Activated T-cell treated with anti-CD3 and anti-CD28 coated beads, Interleukin-2, amount 50 U/mL, for 1 hour (primary cell): ENCODE measurements at places on chromosomes 6 and 20.

DNA sequence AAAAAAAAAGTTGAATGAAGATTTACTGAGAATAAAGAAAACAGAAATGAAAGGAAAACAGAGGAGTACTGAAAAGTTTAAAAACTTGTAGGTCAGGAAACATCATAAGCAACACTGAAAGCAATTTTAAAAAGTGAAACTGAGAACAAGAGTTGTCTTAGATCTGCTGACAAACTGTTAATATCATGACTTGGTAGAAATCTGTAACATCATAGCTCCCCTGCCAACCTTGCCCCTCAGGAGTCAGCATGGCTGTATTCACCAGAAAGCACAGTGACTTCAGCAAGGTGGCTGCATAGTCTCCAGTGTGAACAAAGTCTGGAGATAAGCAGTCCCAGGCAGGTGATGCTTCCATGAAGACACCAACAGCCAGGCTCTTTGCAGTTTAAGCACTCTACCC is 5.3 kb downstream of the NAA20 start:
- DNase-seq: no peak

- DNase-seq: no peak
Observed at GRCh38 chr6:149044528-149044927, 273.0 kb upstream of the TAB2 start.

DNA sequence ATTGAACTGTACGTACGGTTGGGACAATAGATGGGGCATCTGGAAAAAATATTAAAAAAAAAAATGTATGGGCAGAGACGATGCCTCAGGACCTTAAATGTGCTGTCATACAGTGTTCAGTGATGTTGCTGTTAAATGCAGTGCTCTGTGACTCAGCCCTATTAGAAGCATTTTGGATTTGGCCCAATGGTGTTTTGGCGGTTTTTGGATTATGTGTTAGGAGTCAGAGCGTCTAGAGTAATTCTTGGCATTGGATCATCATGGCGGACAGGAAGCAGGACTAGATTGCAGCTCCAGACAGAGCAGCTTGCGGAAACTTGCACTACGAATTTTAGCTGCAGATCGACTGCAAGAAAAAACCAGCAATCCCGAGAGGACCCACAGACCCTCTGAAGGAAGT is 280.0 kb downstream of the SOX4 start:
- no peak for DNase-seq

DNA sequence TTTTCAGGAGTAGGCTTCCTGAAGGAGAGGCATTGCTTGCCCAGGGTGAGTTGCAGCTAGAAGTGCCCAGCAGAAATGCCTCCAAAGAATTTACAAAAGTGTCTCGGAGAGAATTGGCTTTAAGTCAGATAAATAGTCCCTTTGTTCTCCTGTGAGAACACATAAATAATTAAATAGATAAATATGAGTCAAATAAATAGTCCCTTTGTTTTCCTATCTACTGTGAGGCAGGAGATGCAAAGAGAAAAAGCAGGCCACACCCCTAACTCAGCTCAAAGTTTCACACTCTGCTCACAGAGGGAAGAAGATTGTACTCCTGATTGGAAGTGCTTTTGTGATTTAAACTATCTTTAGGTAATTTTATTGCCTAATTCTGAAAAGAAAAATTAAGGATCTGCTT is 180.7 kb upstream of the PRSS16 start:
- DNase-seq: no peak

GRCh38 chr6:161251345-161251744 is 22.5 kb downstream of the AGPAT4 start:
- no peak for DNase-seq

DNA sequence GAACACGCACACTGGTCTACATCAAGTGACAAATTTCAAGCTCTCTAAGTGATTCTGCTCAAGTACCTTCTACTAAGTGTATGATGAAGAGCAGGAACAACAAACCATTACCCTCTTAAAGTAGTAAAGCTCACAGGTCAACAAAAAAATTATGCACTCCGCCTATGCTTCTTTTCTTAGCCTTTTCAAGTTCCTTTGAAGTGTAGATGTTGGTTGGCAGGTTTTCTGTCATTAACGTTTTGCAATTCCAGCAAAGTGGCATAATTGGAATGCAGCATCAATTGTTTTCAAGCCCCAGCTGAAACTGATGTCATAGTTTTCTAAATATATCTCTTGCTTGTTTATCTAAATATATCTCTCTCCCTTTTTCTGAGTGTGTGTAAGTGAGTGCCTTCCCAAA is 396.9 kb upstream of the EYS start:
- DNase-seq: no peak

DNA sequence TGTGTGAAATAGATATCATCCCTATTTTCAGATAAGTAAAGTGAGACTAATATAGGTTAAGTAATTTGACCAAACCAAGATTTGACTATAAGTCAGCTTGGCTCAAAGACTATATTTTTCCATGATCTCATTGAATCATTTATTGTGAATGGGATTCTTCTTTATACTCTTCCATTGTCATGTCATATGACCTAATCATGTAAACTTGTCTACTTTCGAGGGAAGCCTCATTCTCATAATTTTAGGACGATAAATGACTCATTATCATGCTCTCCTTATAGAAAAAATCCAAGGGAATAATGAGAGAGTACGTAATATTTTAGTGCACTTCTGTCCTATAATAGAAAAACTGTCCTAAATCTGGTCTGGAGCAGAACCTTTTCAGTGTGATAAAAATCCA is 40.9 kb upstream of the CCN6 start:
- DNase-seq: no peak

DNA sequence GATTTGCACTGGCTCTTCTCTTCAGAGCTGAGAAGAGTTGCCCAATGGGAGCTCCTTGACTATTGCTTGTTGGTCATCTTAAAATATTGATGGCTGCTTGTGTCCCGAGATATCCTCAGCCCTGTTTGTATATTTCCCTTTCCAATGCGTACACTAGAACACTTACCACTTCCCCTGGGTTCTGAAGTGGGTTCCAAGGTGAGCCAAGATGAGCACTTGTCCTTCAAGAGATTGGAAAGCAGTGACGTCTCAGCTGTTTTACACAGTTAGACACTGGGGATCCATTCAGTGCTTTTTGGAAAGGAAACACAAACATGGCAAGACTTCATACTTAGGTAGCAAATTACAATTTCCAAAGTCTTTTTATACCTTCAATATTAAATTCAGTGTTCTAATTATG is 716.4 kb upstream of the CITED2 start:
- no peak for DNase-seq

- DNase-seq: no peak
Observed at GRCh38 chr6:123821112-123821511, 17.4 kb downstream of the NKAIN2 start.

- no peak for DNase-seq
Observed at GRCh38 chr6:91633374-91634111, 1046.7 kb upstream of the MAP3K7 start.

DNA sequence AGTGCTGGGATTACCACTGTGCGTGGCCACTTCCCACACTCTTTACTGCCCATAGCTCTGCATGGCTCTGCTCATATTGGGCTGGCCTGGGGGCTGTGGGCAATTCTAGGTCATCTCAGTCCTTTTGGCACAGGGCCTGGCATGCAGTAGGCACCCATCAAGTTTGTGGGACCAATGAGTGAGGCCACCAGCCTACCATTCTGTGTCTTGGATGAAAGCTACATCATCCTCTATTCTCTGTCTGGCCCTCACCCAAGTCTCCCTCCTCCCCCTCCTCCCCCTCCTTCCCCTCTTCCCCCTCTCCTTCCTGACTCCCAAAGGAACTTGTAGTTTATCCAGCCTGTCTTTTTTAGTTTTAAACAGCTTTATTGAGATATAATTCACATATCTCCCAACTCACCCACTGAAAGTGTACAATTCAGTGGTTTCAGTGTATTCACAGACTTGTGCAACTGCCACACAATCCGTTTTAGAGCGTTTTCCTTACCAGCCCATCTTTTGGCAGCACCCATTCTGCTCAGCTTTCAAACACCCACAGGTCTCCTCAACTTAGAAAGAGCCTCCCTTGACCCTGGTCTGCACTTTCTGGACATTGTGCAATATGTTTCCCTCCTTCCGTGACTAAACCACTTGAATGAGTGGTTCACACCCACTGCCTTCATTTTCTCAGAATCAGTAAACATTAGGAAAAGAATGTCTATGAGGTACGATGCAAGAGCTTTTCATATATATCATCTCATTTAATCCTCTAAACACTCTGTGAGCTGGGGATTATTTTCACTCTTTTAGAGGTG is 21.5 kb upstream of the MRPS18A start:
- DNase-seq: no peak

DNA sequence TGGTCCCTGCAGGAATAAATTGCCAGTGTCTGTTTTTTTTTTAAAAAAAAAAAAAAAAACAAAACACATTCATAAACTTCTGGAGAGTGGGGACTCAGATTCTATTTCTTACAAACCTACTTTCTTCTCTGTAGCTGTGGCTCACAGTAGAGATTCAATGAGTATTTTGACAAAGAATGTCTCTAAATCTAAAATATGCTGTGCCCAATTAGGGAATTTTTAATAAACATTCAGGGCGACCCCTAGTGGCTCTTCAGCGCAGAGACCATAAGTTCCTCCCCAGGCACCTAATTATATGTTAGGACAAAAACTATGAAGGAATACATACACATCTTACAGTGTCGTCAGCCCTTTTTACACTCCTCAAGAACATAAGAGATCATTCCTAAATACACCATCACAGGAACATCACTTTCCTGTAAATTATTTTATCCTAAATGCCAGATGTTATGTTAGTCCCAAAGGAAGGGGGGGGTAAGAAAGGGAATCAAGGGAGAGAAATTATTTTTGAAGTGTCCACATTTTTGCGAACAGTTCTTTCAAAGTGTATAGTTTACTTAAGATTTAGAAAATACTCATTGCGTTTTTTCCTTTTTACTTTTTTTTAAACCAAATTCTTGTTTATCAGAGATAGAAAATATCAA is 21.8 kb upstream of the NAA20 start:
- DNase-seq: no peak

- DNase-seq: no peak
Observed at GRCh38 chr20:51174536-51174935, 151.6 kb upstream of the KCNG1 start.

GRCh38 chr6:13303668-13304017 is 24.7 kb downstream of the TBC1D7 start:
- no peak for DNase-seq

DNA sequence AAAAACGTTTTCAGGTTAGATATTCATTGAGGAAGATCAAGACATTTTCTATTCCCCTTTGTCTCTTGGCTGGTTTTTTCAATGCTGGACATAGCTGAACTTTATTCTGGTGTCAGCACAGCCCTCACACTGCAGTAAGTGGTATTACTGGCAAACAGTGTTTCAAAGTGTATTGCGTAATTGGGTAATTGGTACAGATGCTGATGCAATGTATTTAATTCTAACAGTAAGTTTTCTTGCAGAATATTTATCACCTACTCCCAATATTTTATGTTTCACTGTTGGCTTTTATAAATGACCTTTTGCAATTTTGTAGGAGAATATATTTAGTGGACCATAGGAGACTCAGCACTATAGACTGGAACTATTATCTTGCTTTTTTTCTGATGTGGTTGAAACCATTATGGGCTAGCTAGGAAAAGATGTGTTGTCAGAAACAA is 287.6 kb upstream of the SOX4 start:
- no peak for DNase-seq

- DNase-seq: no peak
Observed at GRCh38 chr20:54105653-54106052, 35.3 kb upstream of the BCAS1 start.

DNA sequence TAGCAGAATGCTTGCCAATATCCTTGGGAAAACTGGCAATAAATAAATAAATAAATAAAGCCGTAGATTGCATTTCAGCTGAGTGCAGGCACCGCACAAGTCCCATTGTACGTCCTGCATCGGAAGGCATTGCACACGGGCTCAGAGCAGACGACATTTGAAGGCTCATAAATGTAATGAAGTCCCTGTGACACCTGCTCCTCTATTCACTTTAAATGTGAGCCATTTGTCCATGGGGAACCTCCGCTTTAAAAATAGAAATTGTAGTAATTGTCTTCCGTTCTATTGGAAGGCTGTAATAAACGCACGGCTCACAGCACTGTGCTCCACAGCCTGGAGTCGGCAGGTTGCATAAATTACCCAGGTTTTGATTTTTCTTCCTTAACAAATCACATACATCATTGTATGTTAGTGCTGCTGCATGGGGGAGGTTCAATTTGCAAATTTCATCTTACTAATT is 32.6 kb downstream of the MYT1 start:
- no peak for DNase-seq

GRCh38 chr6:167268683-167269280 is 22.3 kb upstream of the UNC93A start:
- DNase-seq: no peak

DNA sequence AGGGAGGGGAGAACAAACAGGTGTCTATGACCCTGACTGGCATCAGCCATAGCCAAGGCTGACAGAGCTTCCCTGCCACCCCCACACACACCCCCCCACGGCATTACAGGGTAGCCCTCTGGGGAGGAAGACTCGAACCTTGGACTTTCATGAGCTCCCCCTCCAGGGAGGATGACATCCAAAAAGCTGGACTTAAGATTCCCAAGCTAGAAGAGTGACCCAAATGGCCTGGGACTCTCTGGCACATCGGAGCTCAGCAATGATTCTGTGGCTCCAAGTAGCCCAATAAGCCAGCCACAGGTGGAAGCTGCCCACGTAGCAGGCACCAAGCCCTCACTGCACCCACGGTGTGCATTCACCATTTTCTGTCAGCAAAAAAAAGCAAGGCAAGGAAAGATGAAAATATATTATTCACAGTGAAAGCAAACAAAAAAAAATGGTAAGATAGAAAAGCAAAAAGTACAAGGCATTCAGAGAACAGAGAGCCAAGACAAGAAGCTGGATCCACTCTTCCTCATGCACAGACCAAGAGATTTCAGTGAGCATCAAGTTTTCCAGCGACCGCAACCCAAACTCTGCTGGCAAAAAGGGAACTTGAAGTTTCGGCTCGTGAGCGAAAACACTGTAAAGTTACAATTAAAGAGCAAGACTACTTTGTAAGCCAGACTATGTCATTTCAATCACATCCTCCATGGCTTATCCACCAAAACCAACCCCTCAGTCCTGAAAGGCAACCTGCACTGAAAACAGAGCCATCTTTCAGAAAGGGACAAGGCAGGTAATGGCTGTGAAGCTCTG is 10.9 kb downstream of the JAG1 start:
- DNase-seq: no peak

- DNase-seq: no peak
Observed at GRCh38 chr6:24126586-24127192, 674 bp downstream of the NRSN1 start.

GRCh38 chr20:10309326-10309725 is 90.7 kb downstream of the SNAP25 start:
- no peak for DNase-seq
